ENCODE measurements at places on chromosomes 3 and 15.

GRCh38 chr3:155553780-155554179 is 191.1 kb downstream of the PLCH1 start:
- DNase-seq: no peak

DNA sequence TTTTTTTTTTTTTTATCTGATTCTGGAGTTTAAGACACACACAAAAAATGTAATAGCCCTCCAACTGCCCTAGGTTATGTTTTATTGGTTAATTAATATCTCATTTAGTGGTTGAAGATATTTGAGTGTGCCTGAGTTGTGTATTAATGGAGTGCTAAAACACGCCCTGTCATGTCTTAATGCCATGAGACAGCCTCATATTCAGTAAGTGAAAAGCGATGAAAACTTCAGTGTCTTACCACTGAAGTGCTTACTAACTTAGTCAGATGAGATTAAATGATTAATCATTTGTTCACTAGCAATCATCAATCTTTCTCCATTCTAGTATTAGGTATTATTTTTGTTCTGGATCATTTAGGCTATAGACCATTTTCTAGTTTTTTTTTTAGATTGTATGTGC is 544.7 kb upstream of the ROBO2 start:
- no peak for DNase-seq

DNA sequence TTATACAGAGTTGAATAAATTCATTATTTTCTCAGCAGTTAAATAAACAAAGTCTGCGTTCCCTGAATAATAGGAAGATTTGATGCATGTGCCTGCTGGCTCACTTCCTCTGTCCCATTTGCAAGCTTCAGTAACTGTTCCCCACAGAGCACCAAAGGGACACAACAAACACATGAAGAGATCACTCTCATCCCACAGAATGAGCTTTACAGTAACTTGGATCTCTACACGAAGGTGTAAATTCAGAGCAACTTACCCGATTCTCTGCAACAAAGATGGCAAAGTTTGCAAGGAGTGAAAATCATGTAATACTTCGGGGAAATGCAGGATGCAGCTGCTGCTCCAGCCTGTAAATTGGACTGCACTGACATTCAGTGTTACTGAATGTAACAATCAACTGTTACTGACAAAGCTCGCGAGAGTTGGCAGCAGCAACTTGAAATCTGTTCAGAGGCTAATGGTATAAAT is at the start of gene BCHE:
Gene BCHE (minus strand): TSS at position 366 of the 468 bp plus-strand sequence. CDS start 6,390 bp downstream, outside the sequence.
- DNase-seq: no peak

DNA sequence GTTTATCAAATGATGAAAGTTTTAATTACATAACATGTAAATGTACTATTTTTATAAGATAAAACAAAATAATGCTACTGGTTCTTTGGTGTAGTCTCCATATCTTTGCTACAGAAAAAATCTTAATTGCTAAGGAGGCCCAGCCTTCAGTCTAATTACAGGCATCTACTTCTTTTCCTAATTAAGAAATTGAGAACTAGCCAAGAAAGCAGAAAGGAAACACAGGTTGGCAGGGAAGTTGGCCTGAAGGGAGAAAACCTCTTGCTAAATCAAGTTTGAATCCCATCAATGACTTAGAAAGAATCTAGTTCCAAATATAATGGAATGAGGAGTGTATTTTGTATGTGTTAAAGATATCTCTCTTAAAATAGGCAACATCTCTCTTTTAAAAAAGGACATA is 212.4 kb upstream of the ARL6 start:
- DNase-seq: no peak

- no peak for DNase-seq
These were observed 42.6 kb downstream of the WHAMM start for GRCh38 chr15:82851981-82852511.

- DNase-seq: no peak
These were observed 251.1 kb downstream of the TBL1XR1 start for GRCh38 chr3:176946202-176946601.

DNA sequence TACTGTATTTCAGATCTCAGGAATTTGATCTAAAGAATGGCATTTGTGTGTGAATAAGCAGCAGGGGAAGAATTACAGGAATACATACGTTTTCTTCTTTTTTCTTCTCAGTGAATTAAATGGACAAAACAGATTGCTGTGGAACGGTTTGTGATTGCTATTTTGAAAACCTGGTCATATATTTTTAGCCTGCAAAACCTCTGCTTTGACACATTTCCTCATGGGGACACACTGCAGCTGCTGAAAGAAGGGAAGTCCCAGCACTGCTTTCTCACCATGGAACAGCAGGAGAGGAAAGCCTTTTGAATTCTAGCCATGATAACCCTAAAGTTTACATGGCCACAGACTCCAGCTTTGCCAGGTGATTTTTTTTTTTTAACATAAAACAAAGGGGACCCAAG is 315.0 kb downstream of the OXSM start:
- no peak for DNase-seq

- no peak for DNase-seq
These were observed 5.7 kb downstream of the SLC38A3 start for GRCh38 chr3:50210510-50211367.

GRCh38 chr3:54847361-54847760 is 80.5 kb downstream of the LRTM1 start:
- DNase-seq: no peak

- DNase-seq: no peak
These were observed 66.3 kb downstream of the STRIT1 start for GRCh38 chr3:155227141-155227540.

DNA sequence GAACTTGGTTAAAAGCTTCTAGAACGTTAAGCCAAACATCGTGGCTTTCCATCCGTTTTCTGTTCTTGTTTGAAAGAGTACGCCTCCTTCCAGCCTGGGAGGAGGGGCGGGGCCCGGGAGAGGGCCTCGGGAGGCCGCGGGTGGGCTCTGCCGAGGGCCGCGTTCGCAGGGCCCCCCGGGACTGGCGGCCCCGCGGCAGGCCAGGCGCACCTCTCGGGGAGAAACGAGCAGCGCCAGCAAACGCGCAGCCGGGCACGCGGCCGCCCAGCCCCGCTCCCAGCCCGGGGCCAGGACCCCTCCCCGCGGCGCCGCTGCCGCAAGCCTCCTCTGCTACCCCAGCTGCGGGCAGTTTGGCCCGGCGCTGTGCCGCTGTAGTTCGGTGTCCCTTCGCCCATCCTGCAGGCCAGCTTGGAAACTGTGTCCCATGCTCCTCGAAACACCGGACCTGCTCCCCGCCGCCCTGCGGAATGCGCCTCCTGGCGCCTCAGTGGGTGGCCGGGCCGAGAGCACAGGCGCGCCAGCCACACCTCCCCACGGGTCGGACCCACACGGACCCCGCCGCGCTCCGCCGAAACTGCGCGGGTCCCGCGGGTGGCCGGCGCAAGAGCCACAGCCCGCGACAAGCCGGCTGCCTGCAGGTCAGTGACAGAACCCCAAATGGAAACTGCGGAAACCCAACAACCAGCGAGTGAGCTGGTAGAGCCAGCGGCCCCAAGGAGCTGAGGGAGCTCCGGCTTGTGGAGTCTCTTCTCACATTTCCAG is 2.3 kb downstream of the OCA2 start:
- no peak for DNase-seq

DNA sequence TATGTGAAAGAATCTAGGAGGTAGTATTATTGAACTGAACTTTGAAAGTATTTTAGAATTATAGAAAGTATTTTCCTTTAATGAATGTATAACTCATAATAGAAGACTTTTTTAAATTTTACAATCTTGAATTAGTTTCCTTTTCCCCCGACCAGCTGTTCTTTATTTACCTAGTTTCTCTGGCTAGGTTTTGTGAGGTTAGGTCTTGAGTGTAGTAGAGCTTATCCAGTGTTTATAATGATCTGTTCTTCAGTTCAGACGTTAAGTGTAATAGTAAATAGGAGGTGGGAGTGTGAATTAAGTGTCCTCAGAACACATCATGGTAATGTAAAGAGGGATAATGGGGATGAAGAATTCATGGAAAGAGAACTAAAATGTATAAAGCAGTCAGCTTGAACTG is 93.8 kb downstream of the MYRIP start:
- no peak for DNase-seq

DNA sequence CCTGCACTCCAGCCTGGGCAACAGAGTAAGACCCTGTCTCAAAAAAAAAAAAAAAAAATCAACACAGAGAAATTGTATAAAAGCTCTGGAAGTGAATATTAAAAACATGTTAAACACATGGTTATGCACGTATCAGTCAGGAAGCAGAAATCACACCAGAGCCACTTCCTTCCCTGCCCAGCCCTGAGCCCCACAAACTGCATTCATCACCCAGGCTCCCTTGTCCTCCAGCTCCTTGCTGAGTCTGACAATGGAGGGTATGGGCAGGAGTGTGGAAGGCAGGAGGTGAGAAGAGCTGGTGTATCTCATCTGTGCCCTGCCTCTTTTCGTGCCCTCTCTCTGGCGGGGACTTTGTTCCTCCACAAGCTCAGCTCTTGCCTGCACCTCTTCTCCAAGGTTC is 12.1 kb upstream of the LOXL1 start:
- no peak for DNase-seq

GRCh38 chr15:93048759-93049161 is 40.3 kb downstream of the RGMA start:
- DNase-seq: no peak

DNA sequence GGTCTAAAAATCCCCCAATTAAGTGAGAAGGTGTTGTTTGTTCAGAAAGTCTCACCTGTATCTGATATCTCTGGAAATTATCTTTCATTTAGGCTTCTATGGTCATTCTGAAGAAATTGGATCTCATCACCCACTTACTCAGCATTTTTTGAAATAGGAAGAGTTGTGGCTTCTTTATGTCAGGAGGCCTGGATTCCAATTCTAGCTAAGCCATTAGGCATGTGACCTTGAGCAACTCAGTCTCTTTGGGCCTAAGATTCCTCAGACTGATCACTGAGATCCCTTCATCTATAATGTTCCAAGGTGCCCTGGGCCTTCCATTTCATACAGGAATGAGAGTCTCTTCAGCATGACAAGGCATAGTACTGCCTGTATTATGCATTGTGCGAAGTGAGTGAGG is 70.3 kb downstream of the ARHGEF26 start:
- no peak for DNase-seq

- DNase-seq: no peak
These were observed 280.3 kb downstream of the FEZF2 start for GRCh38 chr3:62093025-62093424.

DNA sequence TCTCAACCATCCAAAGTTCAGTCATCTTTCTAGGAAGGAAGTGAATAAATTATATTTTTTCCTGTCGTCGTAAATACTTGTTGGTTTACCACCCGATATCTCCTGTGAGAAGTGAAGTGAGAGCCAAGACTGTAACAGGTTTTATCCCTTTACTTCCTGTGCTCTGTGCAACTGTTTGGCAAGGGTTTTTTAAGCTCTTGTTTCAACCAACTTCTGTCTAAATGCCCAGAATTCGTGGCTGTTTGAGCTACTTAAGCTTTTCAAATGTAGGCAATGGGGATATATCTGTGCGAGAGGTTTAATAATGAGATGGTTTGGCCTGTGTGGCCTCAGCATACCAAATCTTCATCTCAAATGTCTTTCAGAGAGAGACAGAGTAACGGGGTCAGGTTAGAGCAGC is 134.7 kb downstream of the LRTM1 start:
- no peak for DNase-seq

- DNase-seq: no peak
These were observed 41.9 kb upstream of the UBP1 start for GRCh38 chr3:33482111-33482521.

DNA sequence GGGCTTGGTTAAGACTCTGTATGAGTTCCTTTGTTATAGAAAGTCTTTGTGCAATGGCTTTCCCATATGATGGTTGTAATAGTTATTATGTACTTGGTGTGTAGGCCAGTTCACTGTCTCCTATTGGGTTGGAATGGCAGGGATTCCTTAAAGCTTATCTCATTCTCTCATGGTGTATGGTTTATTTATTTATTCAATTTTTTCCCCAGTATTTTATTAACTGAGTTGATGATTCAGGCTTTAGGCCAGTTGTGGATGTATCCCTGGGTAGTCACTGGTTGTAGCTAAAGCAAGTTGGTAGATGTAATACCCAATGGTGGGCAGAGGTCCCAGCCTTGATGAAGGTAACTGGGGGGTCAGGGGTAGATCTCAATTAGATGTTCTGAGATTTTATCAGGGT is 349.4 kb downstream of the DOCK3 start:
- no peak for DNase-seq

GRCh38 chr15:101381671-101382212 is 86.7 kb upstream of the SNRPA1 start:
- DNase-seq: no peak

- DNase-seq: no peak
These were observed 1035.9 kb downstream of the PLOD2 start for GRCh38 chr3:145124900-145125678.

GRCh38 chr15:59311195-59311594 is 61.5 kb downstream of the MYO1E start:
- DNase-seq: no peak

DNA sequence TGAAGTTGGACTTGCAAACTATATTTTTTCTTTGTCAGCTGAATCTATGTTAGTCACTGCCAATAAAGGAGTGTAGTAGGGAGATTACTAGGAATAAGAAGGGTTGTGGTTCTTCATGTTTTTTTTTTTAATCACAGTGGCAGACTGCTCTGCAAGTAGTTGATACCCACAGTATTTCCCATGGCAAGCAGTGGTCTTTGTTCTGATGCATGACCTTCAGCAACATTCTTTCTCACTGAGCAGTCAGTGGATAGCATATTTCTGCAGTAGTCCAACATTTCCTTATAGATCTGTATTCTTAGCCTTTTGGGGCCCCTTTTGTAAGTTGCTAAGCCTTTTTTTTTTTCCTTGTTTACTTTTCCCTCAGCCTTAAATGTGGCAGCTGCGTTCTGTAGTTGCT is 151.1 kb downstream of the DOCK3 start:
- no peak for DNase-seq

DNA sequence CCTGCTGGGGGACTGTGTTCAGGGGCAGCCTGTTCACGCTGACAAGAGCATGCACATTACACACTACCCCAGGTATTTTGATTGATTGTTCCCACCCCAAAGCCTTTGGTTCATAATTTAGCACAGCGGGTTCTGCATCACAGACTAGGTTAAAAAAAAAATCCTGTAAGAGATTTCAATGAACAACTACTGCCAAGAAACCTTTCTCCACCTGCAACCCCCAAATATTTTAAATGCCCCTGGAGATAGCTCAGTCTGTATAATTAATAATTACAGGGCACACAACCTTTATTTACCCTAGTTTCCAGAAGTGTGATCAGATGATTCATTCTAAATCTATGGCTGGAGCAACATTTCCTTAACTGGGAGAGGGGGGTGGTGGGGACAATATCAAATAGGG is 87.6 kb downstream of the NR2F2 start:
- DNase-seq: no peak

- no peak for DNase-seq
These were observed 45.0 kb downstream of the COPS2 start for GRCh38 chr15:49110158-49110944.

DNA sequence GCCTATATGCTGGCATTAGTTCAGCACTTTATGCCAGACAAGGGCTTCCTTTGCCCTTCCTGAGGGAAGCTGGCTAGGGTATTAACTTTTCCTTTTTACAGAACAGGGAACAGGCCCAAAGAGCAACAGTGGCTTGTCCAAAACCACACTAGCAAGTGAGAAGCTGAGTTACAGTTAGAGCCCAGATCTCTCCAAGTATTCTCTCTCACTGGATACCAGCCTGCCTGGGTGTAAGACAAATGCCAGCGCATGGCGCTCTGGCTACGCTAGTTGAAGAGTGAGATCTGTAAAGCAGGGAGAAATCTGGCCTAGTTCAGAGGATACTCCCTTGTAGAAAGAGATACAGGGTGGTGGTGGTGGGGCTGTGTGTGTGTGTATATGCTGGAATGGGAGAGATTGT is 38.4 kb downstream of the RAB11A start:
- no peak for DNase-seq

- no peak for DNase-seq
These were observed 101.4 kb upstream of the LRIG1 start for GRCh38 chr3:66602237-66602636.

GRCh38 chr15:71323584-71323983 is 208.3 kb downstream of the THSD4 start:
- DNase-seq: no peak
